ENCODE measurements at places on chromosomes 3 and 15.
A peak's percentile ranks its signal among the peaks of the same experiment; 100 is the strongest.

- DNase-seq = no peak
Measured at GRCh38 chr3:51620543-51620942, 50.5 kb upstream of the TEX264 start.

- DNase-seq = peak; percentile 83
Measured at GRCh38 chr3:124688581-124689454, 41.4 kb upstream of the UMPS start.

DNA sequence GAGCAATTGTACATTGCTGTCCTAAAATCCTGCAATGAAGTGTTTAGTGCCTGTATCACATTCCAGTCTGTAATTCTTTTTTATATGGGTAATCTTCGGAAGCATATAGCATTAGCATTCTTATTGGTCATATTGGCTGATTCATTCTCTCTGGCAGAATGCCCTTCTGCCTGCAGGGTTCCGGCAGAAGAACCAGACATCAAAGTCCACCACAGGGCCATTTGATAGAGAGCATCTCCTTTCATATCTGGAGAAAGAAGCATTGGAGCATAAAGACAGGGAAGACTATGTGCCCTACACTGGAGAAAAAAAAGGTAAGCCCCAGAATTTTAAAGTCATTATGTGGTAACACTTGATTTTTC lies 39.6 kb downstream of the TMOD3 start:
- DNase-seq = no peak

DNA sequence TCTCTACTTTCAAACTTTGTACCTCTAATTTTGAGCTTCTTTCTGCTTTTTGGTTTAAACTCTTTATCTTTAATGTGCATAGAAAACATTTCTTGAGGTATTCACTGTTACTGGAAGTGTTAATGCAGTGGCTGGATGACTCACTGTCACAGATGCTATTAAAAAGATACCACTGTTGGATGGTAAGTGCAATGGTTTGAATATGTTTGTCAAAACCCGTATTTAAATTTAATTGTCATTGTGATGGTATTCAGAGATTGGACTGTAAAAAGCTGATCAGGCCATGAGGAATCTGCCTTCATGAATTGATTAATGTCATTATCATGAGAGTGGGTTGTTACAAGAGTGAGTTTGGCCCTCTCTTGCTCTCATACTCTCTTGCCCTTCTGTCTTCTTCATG lies 70.6 kb downstream of the AP4E1 start:
- DNase-seq = no peak

- no peak for DNase-seq
Measured at GRCh38 chr3:18481946-18482548, 56.9 kb upstream of the SATB1 start.

DNA sequence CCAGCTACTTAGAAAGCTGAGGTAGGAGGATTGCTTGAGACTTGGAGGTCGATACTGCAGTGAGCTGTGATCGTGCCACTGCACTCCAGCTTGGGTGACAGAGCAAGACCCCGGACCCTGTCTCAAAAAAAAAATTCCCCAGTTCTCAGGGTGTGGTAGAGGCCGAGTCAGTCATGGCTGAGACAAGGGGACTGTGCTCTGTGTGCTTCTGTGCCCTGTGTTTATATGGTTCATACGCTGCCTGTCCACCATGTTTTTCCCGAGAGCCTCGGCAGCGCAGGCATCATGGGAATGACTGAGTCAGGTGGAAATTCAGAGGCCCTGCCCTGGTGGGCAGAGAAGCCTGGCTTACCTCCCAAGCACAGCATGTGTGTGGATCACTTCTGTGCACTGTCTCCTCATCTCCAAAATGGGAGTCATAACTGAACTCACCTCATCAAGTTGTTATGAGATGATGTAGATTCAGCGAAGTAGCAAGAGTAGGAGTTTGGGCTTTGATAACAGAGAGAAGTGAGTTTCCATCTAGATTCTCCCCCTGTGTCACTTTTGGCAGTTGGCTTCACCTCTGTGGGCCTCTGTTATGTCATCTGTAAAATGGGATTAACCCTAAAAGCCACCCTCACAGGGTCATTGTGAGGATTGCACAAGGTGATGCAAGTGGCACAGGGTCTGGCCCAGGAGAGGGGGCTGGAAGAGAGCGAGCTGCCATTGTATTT lies 56.9 kb downstream of the FLNB start:
- no peak for DNase-seq

- DNase-seq = peak; percentile 89
Measured at GRCh38 chr15:85840079-85840801, 45.5 kb upstream of the KLHL25 start.

DNA sequence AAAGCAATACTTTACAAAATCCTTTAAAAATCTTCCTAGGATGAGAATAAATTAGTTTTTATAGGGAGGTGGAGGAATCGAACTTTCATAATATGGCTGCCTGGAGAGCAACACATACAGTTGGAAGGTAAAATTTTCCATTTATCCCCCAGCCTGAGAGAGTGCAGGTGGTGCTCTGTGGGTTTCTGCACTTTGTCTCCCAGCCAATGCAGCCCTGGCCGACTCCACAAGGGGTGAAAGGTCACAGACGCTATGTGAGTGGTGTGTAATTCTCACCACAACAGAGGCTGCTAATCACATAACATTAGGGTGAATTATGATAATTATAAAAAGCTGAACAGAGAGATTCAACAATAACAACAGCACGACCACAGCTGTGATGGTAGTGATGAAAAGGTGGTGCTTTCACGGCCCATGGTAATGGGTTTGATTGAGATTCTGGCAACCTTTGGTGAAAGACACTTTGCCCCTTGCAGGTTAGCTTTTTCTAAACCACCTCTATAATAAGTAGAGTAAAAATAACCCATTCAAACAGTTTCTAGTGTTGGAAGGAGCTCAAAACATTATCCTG lies 30.1 kb upstream of the NANOGP8 start:
- DNase-seq = no peak

- peak; percentile 50 for DNase-seq
Measured at GRCh38 chr3:42805141-42805821, 991 bp upstream of the HIGD1A start.

- DNase-seq = peak; percentile 18
Measured at GRCh38 chr3:51374456-51374855, 10.6 kb upstream of the MANF start.

DNA sequence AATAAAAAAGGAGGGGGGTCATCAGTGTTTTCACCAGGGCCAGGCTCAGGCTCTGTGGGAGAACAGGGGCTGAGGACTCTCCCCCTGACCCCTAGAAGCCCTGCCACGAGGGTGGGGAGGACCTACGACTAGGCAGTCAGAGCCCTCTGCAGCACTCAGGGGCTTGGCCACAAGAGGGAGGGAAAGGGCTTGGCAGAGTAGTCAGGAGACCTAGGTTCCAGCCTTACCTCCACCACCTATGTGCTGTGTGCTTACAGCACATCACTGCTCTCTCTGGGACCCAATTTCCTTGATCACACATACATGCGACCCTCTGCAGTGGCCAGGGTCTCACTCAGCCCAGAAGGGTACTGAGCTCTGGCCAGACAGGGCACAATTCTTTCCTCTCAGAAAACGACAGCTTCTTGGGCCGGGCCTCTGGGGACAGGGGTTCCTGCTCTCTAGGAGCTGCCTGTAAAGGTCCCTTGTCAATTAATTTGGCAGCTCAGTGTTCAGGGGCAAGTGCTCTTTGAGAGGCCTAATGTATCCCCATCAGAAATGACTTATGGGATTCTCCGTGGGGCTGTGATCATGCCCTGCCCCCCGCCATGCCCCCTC lies 16.4 kb upstream of the SKIC8 start:
- peak; percentile 40 for DNase-seq

- peak; percentile 44 for DNase-seq
Measured at GRCh38 chr15:41967506-41968206, 4.7 kb downstream of the EHD4 start.
